ENCODE measurements at places on chromosomes 7 and 10. TPM values are rescaled to one million over a fixed set of nuclear protein-coding genes. Genes with fewer than 3 reads are reported as not detected.

Gene DYNC1I1
- total RNA-seq, result not detected

Gene STYXL1
- total RNA-seq, result 28.7 TPM

Gene KAT6B
- 24.6 TPM for total RNA-seq

Gene HERC4
- 68.5 TPM for total RNA-seq

Gene NSUN5
- total RNA-seq, result 45.5 TPM

Gene ZNF425
- 0.91 TPM for total RNA-seq

Gene ELMO1
- total RNA-seq, result 102 TPM

Gene MTPN
- 145 TPM for total RNA-seq
